ENCODE measurements at places on chromosomes 6 and 20.

- DNase-seq: no peak
These were observed 54.9 kb upstream of the AIG1 start for GRCh38 chr6:143005816-143006215.

DNA sequence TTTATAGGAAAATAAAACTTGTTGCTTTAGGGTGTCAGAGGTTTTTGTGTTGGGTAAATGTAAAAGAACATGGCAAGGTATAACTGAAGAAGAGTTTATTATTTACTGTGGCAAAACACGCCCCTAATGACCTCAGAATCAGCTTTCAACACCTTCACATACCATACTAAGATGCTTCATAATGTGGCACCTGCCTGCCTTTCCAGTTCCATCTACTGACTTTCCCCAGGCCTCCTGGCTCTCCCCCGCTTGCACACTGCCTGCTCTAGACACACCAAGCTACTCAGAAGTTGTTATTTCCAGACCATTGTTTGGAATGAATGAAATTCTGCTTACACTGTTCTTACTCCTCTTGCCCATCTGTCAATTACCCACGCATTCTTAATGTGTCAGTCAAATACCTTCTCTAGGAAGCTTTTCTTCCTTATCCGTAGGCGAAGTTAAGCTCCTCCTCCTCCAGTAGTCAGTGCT lies 1.8 kb downstream of the TIAM2 start:
- DNase-seq: no peak

DNA sequence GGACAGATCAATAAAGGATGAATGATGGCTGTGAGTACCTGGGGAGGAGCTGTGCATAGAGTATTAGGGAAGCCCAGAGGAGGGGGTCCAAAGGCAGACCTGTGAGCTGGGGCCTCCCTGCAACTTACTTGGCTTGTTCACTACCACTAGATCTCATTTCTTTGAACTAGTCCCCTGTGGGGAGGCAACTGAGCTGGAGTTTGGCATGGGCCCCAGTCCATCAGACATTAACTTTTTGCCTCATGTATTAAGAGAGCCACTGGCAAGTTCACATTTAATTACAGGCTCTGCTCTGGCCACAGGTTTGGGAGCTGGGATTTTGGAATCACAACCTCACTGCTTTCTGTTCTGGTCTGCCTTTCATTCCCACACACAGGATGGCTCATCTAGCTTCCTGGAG lies 254.1 kb downstream of the PRL start:
- no peak for DNase-seq

DNA sequence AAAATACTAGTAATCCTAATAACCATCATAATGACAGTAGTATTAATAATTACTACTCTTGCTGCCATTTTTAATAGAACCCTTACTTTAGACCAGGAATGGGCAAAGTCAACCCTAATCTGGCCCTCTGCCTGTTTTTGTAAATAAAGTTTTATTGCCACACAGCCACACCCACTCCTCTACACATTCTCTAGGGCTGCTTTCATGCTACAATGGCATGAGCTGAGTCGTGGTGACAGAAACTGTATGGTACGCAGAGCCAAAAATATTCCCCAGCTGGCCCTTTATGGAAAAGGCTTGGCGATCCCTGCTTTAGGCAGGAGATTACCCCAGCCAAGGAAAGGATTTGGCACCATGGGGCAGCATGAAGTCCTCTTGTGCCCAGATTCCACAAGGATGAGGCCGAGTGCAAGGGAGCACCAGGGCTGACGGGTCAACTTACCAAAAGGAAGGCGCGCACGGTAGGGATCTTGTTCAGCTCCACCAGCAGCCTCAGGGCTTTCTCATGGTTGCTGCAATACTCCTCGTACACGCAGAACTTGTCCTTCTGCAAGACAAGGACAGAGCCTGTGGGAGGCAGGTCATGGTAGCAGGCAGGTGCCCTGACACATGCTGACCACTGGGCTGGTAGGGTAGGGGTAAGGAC lies 93.6 kb downstream of the PREX1 start:
- no peak for DNase-seq

- DNase-seq: no peak
These were observed 130.5 kb downstream of the VEGFA start for GRCh38 chr6:43900560-43900915.

- DNase-seq: no peak
These were observed 139.3 kb downstream of the PDSS2 start for GRCh38 chr6:107319906-107320530.

- DNase-seq: no peak
These were observed 4.6 kb upstream of the OSBPL2 start for GRCh38 chr20:62233684-62234083.

DNA sequence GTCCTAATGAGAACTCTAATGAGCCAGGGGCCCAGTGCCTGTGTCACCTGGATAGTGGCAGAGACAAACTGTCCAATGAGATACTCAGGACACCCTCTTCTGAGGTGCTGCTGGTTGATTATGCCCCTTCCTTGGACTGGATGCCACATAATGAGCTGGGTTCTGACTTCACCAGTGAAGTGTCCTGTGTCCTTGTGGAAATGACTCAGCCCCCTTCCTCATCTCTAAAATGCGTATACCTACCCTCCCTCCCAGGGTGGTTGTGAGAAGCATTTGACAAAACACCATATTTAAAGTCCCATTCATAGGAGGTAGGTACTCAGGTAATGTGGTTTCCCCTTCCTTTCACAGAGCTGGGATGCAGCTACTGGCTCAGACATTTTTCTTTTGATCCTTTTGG lies 28.4 kb upstream of the RNF24 start:
- DNase-seq: no peak

GRCh38 chr6:170005665-170006064 lies 254.2 kb downstream of the ERMARD start:
- DNase-seq: no peak

DNA sequence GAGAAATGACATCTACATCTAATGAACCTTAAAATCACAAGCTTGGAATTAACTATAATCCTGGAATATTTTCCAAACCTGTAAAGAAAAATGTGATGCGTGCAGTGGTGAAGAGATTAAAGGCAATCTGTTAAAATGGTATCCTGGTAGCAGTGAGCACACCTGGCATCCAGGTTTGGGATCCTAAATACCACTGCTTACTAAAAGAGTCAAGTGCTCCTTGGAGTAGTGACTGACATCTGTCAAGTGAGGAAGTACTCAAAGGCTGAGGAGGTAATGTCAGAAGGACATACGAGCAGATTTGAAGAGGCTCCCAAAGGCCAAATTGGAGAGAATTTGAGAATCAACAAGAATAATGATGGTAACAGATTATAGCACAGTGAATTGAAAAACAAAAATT lies 32.8 kb downstream of the PCMT1 start:
- no peak for DNase-seq

DNA sequence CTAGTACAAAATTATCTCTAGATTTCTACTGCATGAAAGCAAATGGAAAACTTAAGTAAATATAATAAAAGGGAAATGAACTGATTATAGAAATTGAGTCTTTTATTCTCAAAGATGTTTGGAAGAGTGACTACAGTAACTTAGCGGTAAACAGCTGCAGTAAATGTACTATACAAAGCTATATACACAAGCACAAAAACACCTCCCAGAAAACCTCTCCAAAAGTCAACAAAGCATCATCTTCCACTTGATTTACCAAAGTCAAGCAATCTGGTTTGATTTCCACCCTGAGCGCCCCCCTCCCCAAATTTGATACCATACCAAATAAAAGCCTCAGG lies 142.1 kb upstream of the SHLD1 start:
- no peak for DNase-seq

DNA sequence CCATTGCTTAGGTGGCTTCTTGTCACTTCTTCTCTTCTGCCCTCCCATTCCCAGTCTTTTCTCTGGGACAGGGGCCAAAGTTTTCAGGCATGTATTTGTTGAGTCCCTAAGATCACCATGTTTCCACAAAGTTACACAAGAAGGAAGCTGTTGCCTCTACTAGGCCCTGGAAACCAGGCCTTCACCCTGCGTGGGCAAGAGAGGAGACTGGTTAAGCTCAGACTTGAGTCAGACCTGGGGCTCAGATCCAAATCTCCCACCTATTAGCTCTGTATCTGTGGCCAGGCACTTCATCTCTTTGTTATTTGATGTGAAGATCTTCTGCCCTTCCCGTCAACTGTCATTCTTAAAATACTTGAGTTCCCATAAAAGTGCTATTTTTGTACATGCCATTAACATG lies 154.6 kb downstream of the SASH1 start:
- DNase-seq: no peak

GRCh38 chr6:115241373-115241772 lies 819.3 kb downstream of the FRK start:
- no peak for DNase-seq

GRCh38 chr6:45495429-45496084 lies 117.8 kb upstream of the SUPT3H start:
- no peak for DNase-seq

DNA sequence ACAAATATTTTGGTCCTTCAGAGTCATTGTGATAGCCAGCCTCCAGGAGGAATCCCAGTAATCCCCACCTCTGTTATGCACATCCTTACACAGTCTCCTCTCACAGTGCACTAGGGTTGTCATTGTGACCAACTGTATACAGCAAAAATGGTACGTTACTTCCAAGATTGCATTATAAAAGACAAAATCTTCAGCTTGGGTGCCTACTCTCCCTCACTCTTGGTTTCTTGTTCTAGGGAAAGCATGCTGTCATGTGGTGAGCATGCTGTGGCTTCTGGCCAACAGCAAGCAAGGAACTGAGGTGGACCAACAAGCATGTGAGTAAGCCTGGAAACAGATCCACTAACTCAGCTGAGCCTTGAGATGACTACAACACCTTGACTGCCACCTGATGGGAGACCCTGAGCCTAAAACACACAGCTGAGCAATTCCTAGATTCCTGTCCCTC lies 130.1 kb upstream of the DST start:
- no peak for DNase-seq

- no peak for DNase-seq
These were observed 24.6 kb upstream of the CTNNBL1 start for GRCh38 chr20:37669062-37669772.

- DNase-seq: no peak
These were observed 1.9 kb downstream of the BCL2L1 start for GRCh38 chr20:31720486-31721407.

GRCh38 chr20:59013031-59013951 lies 5.9 kb upstream of the TUBB1 start:
- DNase-seq: no peak

DNA sequence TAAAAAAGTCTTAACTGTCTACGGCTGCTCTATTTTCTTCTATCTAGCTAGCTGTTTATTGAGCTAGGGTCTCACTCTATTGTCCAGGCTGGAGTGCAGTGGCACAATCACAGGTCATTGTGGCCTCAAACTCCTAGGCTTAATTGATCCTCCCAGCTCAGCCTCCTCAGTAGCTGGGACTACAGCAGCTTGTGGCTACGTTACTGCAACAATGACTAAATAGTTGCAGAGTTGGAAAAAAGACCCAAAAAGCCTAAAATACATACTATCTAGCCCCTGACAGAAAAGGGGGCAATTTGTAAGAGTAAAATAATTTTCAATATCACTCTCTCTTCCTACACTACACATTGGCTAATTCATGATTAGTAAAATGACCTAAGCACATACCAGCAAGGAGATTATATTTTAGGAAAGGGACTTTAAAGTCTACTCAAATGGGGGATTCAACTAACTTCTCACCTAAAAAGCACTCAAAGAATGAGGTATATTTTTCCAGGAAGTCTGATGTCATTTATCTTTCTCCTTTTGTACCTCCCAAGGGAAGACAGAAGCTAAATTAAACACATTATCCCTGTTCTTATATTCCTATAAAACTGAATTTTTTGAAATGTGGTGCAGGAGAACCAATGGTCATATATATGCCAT lies 82.8 kb downstream of the ZMYND8 start:
- DNase-seq: no peak

- no peak for DNase-seq
These were observed 71.5 kb downstream of the DLGAP4 start for GRCh38 chr20:36377348-36378326.

DNA sequence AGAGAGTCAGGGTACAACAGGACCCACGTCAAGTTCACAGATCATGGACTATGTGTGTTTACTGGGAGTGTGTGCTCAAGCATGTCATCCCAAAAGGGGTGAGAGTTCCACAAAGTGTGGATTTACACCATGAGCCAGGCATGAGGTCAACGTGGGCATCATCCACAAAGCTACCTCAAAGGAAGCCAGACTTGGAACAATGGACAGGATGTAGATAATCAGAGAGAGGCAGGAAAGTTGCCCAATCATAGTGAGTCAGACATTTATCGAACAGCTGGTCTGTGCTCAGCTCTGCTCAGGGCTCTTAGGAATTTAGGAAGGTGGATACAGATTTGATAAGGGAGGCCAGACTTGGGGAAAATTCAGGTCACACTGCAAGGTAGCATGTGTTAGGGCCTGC lies 317.2 kb upstream of the CDYL start:
- DNase-seq: no peak

DNA sequence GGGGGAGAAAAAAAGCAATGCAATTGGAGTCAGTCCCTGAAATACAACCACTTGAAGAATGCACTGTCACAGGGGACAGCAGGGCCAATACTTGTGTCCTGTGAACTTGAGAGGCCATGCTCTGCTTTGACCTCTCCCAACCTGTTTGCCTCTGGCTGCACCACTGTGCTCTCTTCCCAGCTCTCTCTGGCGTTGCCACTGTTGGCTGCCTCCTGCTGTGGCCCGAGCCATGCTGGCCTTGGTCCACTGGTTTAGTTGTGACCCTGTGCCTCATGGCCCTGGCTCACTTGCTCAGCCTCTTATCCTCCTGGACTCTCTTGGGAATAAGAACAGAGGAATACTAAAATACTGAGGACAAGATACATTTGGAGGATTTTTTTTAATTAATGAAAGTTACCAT lies 14.5 kb upstream of the FBXO30 start:
- no peak for DNase-seq

GRCh38 chr6:167839755-167840154 lies 13.0 kb downstream of the AFDN start:
- DNase-seq: no peak

- DNase-seq: no peak
These were observed 122.2 kb downstream of the AFG1L start for GRCh38 chr6:108417027-108417426.

- no peak for DNase-seq
These were observed 3.1 kb upstream of the HECA start for GRCh38 chr6:139131736-139132280.

DNA sequence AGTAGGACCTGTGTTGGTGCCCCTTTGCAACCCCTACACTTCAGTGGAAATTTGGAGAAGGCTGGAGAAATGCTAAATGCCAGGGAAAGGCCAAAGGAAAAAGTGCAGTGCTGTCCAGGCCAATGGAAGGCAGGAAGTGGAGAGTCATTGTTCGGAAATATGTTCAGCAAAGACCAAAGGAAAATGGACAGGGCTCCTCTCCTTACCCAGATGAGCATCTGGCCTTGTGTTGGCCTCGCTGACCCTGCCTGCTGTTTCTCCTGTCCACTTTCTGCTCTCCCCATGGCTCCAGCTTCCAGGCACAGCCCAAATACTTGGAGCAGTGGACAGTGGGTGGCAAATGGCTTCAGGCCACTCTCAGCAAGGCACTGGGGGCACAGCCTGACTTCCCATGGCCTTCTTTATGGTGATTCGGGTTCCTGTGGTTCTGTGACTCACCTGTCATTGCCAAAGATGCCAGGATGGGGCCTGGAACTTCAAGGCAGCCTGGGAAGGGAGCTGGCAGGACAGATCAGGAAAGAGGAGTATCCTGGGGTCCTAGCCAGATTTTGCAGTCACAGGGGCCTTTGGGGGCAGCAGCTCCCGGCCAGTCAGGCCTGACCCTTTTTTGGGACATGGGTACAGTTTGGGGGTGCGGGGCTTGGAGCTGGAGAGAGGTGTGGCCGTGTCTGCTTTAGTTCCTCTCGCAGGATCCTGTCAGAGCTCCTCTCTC lies 190.9 kb upstream of the SLC24A3 start:
- no peak for DNase-seq

GRCh38 chr6:163964789-163965188 lies 550.3 kb downstream of the QKI start:
- DNase-seq: no peak

GRCh38 chr6:117008618-117009017 lies 131.6 kb downstream of the RFX6 start:
- DNase-seq: no peak
